ENCODE measurements at places on chromosomes 6 and 20.

GRCh38 chr6:2834262-2834661 is 7.4 kb downstream of the SERPINB1 start:
- no peak for DNase-seq

- DNase-seq: no peak
Observed at GRCh38 chr20:14720251-14720650, 382.8 kb upstream of the FLRT3 start.

DNA sequence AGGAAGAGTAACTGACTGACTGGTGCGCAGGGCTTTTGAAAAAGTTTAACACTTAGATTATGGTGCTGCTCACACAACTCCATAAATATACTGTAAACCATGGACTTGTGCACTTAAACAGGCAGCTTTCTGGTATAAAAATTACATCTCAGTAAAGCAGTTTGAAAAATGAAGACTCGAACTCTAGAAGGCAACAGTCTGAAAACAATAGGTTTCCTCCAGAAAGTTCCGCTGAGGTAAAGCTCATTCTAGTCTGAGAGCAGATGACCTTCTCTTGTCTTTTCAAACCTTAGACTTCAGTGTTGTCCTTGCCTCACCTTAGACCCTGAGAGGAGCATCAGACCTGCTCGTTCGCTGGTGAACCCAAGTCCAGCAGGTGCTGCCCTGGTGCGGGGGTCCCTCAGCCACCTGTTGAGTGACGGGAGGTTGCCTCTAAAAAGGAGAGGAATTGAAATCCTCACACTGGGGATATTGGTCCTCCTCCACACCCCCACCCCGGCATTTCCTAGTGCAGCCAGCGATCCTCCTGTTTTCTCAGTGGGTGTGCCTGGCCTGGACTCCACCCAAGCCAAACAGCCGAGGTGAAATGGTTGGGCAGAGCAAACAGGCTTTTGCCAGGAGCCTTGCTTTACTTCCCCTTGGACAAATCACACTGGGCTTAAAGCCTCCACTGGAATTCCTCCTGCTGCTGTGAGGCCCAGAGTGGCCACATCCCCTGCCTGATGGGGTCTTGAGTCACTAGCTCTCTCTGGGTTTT is 14.7 kb upstream of the PYGB start:
- DNase-seq: no peak

DNA sequence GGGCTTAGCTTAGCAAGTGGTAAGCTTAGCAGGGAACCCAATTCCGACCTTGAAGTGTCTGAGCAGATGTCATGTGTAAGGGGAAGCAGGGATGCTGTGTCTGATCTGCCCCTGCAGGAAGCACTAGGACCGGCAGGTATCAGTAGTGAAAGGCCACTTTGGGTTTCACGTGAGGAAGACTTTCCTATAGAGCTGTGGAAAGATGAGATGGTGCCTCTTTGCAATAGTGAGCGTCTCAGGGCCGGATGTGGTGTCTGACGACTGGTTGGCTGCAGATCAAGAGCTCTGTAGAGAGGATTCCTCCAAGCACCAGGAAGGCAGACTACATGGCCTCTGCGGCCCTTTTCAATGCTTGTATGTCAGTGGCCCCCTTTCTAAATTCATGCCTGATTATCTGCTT is 98.3 kb downstream of the TIAM2 start:
- no peak for DNase-seq

GRCh38 chr6:36712816-36713215 is 15.2 kb downstream of the RAB44 start:
- no peak for DNase-seq

GRCh38 chr20:51236421-51236820 is 213.5 kb upstream of the KCNG1 start:
- no peak for DNase-seq

DNA sequence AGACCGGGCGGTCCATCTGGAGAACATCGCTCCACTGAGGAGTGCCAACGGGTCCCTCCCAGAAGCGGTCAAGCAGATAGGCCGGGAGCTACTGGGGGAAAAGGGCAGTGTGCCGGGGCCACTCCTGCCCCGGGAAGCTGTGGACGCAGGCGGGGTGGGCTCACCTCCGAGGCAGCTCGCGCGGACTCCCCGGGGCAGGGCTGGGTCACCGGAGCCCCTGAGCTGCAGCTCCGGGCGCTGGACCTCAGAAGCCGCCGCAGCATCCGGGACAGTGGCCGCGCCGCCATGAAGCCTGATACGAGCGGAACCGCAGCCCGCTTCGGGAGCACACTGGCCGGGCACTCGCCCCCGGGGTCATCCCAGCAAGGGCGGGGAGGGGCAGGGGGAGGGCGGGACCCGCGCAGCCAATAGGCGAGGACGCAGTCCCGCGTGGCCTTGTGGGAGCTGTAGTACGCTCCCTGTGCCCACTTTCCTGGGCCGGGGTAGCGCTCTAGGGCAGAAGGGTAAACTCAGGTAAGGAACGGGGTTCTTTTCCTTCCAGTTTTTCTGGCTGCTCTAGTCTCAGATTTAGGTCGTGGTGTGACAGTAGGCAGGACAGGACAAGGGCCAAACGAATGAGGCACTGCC is at the start of gene MOCS1:
Gene MOCS1 (minus strand): TSS at position 332 of the 627 bp plus-strand sequence. CDS start 45 bp downstream, at position 287.
- peak; percentile 11 for DNase-seq

DNA sequence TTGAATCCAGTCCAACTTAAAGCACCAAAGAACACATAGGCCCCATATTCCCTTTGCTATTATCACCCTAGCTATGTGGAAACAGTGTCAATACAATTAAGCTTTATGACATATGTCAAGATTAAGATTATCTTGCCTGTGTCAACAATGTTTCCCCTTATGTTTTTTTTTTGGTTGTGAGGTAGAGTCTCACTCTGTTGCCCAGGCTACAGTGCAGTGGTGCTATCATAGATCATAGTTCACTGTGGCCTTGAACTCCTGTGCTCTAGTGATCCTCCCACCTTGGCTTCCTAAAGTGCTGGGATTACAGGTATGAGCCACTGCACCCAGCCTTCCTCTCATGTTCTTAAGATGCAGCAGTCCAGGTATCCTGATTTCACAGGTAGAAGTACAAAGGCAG is 17.8 kb downstream of the AFG1L start:
- no peak for DNase-seq
